ENCODE measurements at places on chromosomes 3 and 15.

DNA sequence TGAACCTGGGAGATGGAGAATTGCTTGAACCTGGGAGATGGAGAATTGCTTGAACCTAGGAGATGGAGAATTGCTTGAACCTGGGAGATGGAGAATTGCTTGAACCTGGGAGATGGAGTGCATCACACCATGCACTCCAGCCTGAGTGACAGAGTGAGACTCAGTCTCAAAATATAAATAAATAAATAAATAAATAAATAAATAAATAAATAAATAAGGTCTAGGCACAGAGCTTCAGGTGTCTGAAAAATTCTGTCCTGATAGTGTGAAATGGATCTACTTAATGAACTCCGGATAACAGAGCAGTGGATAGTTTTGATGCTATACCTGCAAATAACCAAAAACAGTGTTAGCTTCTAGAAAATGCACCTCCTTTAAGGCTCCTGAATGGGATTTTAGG is 24.3 kb upstream of the NUDT16 start:
- no peak for DNase-seq

DNA sequence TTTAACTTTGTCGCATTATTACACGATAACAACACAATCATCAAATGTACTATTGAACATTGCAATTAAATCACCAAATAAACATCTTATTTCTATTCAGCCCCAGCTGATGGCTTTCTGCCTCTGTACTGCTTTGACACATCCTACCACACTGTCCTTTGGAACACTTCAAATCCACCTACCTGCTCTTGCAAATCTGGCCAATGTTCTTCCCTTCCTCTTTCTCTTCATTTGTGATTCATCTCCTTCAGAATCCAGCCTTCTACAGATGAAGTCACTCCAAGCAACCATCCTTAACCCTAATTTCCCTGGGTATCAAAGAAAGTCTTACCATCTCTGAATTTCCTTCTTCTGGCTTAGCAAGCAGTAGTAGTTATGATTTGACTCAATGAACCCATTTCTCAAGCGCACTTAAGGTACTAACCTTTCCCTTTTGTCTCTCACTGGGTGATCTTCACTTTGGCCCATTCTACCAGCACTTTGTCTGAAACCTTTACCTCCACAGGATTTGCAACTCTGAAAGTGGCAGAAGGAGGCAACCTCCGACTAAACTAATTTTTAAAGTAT is 502.9 kb downstream of the FOXP1 start:
- DNase-seq, result no peak

GRCh38 chr3:188326111-188326510 is 172.2 kb downstream of the LPP start:
- DNase-seq, result no peak

DNA sequence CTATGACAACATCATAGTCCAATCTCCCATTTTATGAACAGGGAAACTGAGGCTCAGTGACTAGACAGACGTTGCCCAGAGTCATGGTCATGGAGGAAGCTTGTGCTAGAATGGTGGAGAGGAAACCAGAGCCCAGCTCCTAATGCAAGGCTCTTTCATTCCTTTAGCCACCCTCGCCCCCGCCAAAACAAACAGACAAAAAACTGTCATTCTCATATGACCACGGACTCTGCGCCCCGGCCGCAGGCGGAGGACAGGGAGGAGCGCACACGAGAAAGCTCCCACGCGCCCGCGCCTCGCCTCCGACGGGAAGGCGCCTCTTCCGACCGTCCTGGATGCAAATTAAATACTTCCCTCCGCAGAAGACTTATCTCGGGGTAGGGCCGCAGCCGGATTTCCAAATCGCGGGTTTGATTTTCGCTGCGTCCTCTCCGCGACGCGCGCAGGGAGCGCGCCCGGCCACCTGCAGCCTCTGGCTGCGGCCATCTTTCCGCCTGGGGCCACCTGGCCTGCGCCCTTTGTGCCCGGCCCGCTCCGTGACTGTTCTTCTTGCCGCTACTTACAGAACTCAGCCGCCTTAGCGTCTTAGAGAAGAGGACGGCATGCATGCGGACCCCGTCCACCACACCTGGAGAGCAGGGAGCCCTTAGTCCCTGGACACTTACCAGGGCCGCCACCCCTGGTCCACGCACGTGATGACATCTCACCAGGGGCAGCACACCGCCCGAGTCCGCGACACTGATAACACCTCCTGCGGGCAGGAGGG is 670 bp upstream of the ATP13A3 start:
- no peak for DNase-seq
